Stimulated activated CD4-positive, alpha-beta T cell treated with anti-CD3 and anti-CD28 coated beads, TNF-alpha, amount 100 ng/mL, for 48 hours (primary cell): ENCODE measurements at places on chromosomes 4 and X.

- DNase-seq = no peak
These were observed 1096.6 kb downstream of the ARAP2 start for GRCh38 chr4:35147761-35148160.

DNA sequence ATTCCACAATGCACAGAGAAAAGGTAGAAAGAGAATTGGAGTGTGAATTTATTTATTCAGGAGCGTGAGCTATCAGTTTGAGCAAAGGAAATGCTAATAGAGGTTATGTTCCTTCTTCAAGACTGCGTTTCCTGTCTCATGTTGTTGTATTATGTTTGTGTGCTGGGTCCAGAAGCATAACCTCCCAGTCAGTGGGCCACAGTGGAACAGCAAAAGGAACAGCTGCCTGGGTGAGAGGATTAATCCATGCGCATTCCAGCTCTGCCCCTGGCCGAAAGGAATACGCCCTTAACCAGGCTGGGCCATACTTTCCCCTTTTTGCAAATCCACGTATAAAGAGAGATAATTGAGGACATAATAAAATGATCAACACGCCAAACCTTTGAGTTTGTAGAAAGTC, 32.4 kb upstream of the ARX start:
- DNase-seq = no peak

DNA sequence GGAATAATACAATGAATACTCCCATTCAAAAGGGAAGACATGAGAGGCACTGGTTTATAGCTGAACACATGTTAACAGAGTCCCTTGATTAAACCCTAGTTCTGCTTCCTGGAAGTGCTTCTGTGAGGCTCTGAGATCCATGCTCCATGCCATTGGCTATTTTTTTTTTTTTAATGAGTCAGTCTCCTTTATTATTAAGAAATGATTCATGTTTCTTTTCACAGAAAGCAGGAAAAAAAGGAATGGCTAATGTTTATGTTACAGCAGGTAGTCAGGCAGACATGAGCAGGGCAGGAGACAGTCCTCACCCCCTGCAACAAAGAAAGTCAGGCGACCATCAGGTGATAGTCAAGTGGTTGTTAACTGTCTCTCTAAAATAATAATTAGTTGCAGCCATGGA, 598.7 kb downstream of the EPHA5 start:
- DNase-seq = no peak

DNA sequence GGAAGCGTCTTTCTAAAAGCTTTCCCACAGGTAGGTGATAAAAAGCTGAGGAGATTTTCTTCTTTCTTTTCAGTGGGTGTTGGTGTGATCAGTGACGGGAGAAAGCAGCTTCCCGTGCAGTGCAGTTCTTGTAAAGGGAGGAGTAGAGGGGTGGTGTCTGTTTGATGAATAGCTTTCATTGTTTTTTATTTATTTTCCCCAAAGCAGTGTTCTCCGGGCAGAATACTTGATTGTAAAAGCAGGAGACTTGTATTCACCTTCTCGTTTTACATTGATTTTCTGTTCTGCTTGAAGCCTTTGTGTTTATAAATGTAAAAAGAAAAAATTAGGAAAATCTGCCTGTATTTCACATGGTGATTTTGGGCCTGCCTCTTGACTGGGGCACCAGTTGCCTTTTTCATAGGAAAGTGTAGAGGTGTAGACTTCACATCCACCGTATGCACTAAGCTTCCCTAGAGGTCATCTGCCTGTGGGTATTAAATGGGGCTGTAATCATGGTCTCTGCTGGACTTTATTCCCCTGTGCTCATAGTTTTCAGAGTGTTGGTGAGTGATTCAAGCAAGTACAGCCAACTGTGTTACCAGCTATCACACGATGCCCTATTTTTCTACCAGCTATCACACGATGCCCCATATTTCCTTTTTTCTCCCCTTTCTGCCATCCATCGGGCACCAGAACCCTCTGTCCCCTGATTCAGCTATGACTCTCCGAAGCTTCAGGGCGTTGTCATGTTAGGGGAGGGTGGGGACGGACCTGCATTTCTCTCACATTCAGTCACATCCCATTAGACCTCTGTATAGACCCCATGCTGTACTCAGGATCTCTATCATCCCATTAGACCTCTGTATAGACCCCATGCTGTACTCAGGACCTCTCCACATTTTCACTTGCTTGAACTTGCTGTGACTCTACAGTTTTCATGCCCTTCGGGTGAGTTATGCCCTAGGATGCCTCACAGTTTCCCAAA, 526.5 kb downstream of the TRIML1 start:
- DNase-seq = no peak
